ENCODE measurements at places on chromosomes 1 and 21.

- no peak for DNase-seq
These were observed 36.6 kb upstream of the TMEM51 start for GRCh38 chr1:15116966-15117365.

DNA sequence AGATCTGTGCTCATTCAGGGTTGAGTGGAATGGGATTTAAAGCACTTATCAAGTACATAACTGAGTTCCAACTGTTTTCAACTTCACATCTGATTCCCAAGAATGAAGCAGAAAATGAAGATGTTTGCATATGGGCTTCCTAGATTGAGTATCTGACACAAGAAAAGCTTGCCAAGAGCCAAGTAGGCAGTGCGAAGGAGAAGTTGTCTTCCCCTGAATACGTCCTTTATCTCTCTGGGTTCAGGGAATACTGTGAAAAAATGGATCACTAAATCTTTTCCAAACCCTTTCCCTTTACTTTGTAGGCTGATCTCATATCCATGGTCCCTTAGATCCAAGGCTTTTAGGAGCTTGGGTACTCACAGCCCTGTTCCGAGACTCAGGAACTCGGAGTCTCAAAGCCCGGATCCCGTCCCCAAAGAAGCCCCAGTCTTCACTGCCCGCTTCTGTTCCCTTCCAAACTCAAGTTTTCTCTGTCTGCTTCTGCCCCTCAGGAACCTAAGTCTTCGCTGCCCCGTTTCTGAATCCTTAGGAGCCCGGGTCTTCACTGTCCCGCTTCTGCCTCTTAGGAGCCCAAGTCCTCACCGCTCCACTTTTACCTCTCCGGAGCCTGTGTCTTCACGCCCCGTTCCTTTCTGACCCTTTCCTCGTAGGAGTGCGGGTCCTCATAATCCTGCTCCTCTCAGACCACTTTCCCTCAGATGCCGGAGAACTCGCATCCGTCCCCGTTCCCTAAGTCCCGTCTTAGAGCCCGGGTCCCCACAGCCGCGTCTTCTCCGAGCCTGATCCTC, 616 bp downstream of the TAF12 start:
- no peak for DNase-seq

GRCh38 chr1:186708694-186709097, 28.5 kb upstream of the PTGS2 start:
- no peak for DNase-seq

DNA sequence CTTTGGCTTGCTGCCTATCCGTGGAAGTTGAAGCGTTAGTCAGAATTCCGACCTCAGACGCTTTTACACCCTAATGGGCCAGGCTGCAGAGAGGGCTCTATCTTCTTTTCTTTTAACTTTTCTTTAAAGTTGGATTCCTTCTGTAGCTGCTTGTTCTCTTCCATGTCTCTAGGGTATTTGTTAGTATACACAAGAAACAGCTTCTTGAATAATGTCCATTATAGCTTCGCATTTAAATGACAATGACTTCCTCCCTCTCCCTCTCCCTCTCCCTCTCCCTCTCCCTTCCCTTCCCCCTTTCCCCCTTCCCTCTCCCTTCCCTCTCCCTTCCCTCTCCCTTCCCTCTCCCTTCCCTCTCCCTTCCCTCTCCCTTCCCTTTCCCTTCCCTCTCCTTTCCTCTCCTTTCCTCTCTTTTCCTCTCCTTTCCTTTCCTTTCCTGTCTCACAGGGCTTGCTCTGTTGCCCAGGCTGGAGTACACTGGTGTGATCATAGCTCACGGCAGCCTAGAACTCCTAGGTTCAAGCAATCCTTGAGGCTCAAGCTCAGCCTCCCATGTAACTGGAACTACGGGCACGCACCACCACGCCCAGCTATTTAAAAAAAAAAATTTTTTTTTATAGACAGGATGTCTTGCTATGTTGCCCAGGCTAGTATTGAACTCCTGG, 33.0 kb downstream of the RIPPLY3 start:
- no peak for DNase-seq

DNA sequence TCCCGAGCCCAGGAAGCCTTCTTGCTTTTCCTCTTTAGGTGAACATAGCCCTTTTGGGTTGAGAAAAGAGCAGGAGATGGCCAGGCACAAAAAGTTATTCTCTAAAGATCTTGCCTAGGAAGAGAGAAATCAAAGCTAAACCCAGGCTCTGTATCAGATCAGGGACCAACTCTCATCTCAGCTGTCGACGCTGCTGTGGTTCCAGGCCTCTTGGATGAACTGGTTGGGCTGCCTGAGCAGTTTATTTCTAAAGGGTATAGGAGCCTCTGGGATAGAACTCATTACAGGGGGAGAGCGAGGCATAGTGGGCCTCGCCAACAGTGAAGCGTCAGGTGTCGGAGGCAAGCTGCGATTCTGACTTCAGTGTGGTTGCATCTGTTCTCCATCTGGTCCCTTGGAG, 82.6 kb upstream of the F3 start:
- no peak for DNase-seq

DNA sequence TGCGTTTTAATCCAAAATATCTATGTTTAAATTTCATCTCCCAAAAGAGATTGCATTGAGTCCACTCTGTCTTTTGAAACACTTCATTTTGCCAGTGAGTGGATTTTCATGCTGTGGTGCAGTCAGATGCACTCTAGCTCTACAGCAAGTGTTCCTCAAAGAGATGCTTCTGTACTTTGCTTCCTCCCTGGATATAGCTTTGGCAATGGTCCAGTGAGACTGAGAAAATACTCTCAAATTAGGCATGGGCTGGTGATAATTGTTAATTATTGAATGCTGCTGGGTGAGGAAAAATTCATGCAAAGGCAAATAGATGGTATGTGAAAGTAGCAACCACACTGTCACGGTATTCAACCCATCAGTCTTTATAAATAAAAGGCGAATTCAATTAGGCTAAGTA, 396.9 kb downstream of the ADGRL2 start:
- no peak for DNase-seq
